ENCODE measurements at places on chromosomes 2 and 18.

DNA sequence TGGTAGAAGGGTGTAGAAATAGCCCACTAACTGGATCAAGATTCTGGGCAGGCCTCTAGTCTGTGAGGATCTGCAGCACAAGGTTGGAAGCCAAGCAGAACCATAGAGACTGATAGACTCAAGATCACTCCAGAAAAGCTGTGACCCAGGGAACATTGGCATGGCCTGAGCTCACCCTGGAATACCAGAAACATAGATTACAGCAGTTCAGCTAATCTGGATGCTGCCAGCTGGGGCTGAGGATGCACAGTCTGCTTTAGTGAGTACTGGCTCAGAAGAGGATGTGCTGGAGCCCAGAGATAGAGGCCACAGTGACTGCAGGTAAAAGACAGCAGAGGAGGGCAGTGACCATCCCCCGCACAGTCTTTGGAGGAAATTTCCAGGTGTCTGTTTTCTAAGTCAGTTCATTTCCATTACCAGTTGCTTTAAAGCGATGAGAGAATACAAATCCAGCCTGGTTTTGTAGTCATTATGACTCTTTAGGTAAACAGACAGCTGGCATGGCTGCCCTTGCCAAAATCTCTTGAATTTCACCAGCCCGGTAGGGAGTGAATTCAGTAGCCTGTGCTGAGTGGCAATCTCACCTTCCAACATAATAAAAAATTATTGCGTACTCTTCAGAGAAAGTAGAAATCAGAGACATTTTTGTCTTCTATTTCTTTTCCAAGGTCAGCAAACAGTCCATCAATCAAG lies 119.2 kb downstream of the ANTXR1 start:
- DNase-seq, result no peak

- DNase-seq, result peak; percentile 56
Measured at GRCh38 chr2:237874585-237875161, 15.2 kb downstream of the RAMP1 start.

- DNase-seq, result no peak
Measured at GRCh38 chr18:45069546-45069945, 388.9 kb downstream of the SETBP1 start.

- no peak for DNase-seq
Measured at GRCh38 chr2:20670315-20671035, 3.5 kb downstream of the GDF7 start.

DNA sequence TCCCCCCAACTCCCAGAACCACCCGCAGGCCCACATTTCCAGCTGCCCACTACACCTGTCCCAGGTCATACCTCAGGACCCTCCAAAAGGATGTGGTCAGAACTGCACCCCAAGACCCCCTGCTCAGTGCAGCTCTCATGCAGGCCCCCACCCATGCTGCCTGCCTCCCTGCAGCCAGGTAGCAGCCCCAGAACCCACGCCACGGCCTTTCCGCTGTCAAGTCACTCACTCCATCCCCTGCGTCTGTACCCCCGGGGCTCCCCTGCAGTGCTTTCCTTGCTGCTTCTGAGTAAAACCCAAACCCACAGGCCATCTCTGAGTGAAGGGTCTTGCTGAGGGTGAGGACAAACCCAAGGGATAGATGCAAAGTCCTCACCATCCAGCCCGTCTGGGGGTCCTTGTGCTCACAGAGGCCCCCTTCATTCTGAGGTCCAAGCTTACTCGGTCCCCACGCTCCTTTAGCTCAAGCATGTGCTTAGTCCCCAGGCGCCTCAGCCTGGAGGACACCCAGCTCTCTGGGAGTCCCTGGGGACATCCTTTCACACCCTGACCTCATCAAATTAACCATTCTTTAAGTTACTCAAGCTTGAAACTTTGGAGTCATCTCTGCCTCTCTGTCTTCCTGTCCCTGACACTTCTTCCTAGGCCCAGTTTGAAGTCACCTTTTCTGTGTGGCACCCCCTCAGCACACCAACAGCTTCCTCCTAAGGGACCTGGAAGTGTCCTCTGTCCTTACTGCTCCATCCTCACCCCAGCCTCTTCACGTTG lies 130.1 kb downstream of the SMAD7 start:
- no peak for DNase-seq

DNA sequence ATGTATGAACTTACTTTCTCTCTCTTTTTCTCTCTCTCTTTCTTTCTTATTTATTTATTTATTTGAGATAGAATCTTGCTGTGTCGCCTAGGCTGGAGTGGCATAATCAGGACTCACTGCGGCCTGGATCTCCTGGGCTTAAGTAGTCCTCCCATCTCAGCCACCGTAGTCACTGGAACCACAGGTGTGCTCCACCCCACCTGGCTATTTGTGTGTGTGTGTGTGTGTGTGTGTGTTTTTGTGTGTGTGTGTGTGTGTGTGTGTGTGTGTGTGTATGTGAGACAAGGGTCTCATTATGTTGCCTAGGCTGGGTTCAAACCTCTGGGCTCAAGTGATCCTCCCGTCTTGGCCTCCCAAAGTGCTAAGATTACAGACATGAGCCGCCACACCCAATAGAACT lies 64.3 kb downstream of the KIAA1328 start:
- no peak for DNase-seq

DNA sequence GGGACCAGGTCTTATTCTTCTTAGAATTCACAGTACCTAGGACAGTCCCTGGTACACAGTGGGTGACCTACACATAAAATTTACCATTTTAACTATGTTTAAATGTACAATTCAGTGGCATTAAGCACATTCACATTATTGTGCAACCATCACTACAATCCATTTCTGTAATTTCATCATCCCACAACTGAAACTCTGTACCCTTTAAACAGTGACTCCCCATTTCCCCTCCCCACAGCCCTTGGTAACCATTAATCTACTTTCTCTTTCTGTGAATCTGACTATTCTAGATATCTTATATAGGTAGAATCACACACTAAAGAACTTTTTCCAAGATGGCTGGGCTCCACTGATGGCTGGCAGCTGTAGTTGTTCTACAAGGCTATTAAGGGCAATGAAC lies 41.6 kb downstream of the GFPT1 start:
- DNase-seq, result no peak

- DNase-seq, result no peak
Measured at GRCh38 chr2:194271293-194271961, 1385.6 kb upstream of the SLC39A10 start.

GRCh38 chr2:119522671-119523070 lies 1.6 kb downstream of the SCTR start:
- no peak for DNase-seq

- no peak for DNase-seq
Measured at GRCh38 chr2:174996622-174997021, 8.6 kb downstream of the CHN1 start.

- no peak for DNase-seq
Measured at GRCh38 chr2:3403587-3404334, 24.3 kb downstream of the TRAPPC12 start.

GRCh38 chr18:63109022-63109421 lies 210.5 kb downstream of the BCL2 start:
- DNase-seq, result no peak

- DNase-seq, result no peak
Measured at GRCh38 chr18:73283032-73283431, 415.2 kb upstream of the NETO1 start.

DNA sequence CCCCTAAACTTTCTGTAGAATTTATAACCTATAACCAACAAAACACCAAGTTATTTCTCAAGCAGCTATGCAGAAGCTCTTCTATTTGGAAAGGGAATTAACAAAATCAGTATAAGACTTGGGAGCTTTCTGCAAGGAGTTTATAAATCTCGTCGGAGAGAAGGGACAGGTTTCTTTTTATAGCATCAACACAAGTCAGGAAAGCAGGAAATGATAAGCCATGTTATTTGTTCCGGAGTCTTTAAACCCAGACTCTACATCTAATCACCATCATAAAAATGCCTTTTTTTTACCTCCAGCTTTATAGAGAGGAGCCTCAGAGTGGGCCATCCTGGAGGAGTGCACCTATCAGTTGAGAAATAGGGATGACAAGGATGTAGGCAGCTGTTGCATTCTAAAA lies 137.1 kb downstream of the DPP10 start:
- no peak for DNase-seq

DNA sequence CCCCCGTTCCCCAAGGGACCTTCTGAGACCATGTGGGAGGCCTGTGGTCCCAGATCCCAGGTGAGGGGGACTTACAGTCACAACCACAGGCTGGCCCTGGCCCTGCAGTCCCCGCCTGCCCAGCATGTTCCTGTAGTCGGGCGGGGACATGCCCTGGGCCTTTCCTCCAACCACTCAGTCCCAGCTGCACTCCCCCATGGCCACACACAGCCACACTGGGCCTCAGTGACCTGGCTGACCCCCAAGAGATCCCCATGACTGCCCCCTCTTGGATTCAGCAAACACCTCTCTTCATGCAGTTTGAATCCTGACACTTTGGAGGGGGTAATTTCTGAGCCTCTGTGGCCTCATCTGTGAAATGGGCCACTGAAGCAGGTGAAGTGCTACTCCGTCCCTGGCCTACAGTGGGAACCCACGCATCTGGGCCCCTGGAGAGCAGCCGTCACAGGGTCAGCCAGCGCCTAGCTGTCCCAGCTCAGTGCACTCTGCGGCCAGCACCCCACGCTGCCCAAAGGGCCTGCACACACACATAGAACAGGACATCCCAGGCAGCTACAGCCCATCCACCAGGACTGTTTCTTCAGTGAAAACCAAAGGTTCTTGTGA lies 12.7 kb upstream of the ARHGEF4 start:
- DNase-seq, result no peak

GRCh38 chr2:96764253-96764637 lies 3.5 kb downstream of the CNNM4 start:
- DNase-seq, result no peak

DNA sequence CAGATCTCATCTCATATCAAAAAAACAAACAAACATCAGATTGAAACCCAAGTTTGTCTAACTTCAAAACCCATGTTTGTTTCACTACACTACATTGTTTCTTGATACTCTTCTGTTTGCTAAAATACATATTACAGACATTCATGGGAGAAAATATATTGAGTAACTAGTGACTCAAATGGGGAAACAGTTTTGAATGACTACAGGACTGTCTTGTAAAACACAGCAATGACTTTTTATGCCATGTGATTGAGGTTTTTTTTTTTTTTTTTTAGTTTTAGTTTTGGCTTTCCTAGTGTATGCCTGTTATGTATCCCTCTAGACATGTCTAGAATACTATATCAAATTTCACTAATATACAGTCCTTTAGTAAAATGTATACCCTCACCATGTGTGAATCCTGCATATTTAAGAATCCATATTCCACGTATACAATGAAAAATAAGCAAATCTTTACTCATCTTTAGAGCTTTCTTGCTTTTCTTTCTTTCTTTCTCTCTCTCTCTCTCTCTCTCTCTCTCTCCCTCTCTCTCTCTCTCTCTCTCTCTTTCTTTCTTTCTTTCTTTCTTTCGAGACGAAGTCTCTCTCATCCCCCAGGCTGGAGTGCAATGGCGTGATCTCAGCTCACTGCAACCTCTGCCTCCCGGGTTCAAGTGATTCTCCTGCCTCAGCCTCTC lies 46.6 kb upstream of the SERTAD2 start:
- peak; percentile 65 for DNase-seq

Data from stromal cell of bone marrow (primary cell).